ENCODE measurements at places on chromosomes 5 and 9.

DNA sequence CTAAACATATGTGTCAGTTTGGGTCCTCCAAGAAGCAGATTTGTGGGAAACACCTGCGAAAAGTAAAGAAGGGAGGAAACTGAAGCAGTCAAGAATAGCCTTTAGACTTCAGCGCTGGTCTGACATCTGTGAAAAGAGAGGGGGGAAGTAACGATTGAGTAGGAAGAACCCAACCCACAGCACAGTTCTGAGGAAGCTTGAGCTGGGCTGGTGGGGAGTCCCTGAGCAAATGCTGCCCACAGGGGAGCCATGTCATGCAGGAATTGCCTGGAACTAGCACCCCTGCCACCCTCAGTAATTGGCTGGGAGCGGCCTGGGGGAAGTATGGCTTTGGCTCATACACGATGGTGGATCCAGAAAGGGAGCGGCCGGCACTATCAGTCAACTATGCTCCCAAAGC, 20.6 kb downstream of the FAM240B start:
- no peak for DNase-seq

- DNase-seq = no peak
Measured at GRCh38 chr9:15276328-15276938, 30.6 kb downstream of the TTC39B start.

DNA sequence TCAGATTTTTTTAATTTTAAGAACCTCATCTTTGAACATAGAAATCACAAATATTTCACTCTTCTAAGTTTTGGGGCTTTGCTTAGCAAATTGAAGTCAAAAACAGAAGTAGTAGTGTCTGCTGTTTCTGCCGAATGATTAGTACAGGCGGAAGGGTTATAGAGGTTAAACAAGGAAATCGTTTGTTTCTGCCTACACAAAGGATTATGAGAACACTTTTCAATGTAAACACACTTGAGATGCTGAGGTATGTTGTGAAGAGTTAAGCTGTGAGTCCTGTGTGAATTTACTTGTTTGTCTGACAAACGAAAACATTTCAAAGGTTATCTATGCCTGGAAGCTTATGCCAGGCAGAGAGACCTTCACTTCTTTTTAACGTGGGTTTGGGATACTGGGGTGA, 224.8 kb downstream of the CETN3 start:
- DNase-seq = no peak

- no peak for DNase-seq
Measured at GRCh38 chr5:61381968-61382367, 49.9 kb downstream of the ZSWIM6 start.

DNA sequence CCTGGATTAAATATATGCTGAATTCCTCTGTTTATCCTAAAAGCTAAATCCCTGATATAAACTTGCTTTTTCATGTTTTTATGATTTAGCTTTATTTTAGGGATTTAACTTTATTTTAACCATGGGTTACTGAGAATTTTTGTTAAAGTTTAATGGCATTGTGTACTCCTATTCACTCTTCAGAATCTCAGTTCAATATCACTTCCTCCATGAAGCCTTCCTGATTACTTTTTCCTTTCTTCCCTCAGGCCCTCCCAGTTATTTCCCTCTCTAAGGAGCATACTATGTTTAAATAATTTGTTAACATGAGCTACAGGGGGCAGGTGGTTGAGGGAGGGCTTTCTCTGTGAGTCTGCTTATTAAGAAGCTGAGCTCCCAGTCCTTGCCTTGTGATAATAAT, 149.9 kb downstream of the MTX3 start:
- no peak for DNase-seq

GRCh38 chr9:131800843-131801242, 61.0 kb upstream of the RAPGEF1 start:
- no peak for DNase-seq

DNA sequence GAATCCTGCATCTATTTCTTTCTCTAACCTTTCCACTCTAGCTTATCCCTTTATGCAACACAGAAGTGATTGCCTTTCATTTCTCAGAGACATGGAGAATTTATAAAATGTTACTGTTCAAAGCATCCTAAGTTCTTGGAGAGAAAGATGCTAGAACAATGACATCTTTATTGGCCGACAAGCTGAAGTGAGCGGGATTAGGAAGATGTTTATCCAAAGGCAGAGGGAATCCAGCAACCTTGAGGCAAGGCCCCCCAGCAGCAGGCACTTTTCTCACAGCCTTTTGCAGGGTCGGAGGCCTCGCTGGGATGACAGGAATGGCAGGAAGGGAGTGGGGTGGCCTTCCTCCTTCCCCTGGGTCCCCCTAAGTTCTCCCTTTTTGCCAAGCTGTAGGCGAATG, 204.8 kb downstream of the GAPVD1 start:
- DNase-seq = peak; percentile 70

- no peak for DNase-seq
Measured at GRCh38 chr5:43947935-43948334, 345.0 kb downstream of the NNT start.

- DNase-seq = no peak
Measured at GRCh38 chr5:29214839-29215238, 1978.6 kb upstream of the CDH6 start.
